Caki2 (cell line): ENCODE measurements at places on chromosomes 6 and 20. TPM values are rescaled to one million over a fixed set of nuclear protein-coding genes. Genes with fewer than 3 reads are reported as not detected.
A peak's percentile ranks its signal among the peaks of the same experiment; 100 is the strongest.

TUBB2B gene
- 3.0 and 5.3 TPM in 2 replicates for total RNA-seq

ADGRF5 gene
- not detected in 2 replicates for total RNA-seq

IPCEF1 gene
- total RNA-seq: 0.20 and 0.29 TPM in 2 replicates

CDSN gene
- total RNA-seq: not detected in 2 replicates

DNA sequence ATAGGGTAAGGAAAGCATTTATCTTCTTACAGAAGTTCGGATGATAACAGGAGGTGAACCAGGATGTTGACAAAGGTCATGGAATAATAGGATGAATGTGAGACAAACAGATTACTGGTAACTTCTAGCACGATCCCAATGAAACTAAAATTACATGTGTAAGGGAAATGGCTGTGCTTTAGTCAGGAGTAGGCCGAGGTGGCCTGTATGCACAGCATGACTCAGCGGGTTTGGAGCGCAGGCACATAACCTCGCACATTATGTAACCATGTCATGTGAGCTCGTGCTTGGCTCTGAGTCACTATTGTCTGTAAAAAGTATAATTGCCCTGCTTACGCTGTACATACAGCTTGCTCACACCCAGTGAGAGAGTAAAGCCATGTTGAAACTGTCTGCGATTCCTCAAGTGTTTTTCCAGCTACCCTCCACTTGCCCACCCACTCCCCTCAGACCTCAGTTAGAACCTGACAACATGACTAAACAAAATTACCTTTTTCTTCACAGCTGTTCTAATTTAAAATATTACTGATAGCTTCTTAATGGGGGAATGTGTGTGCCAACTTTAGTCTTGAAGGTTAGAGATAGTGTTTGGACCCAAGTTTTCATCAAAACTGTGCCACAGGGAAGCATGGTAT is 8.2 kb downstream of the CYB5R4 start:
- peak; percentile 73 for DNase-seq

- peak; percentile 12 for DNase-seq
These were observed 107.7 kb downstream of the JPH2 start for GRCh38 chr20:44079291-44079690.
